Fibroblast of skin of back (primary cell): ENCODE measurements at places on chromosomes 5 and 9.
A peak's percentile ranks its signal among the peaks of the same experiment; 100 is the strongest.

GRCh38 chr9:121304707-121305106 is 36.7 kb downstream of the GSN start:
- DNase-seq, result no peak

- no peak for DNase-seq
These were observed 25.3 kb upstream of the CAMSAP1 start for GRCh38 chr9:135932656-135933055.

DNA sequence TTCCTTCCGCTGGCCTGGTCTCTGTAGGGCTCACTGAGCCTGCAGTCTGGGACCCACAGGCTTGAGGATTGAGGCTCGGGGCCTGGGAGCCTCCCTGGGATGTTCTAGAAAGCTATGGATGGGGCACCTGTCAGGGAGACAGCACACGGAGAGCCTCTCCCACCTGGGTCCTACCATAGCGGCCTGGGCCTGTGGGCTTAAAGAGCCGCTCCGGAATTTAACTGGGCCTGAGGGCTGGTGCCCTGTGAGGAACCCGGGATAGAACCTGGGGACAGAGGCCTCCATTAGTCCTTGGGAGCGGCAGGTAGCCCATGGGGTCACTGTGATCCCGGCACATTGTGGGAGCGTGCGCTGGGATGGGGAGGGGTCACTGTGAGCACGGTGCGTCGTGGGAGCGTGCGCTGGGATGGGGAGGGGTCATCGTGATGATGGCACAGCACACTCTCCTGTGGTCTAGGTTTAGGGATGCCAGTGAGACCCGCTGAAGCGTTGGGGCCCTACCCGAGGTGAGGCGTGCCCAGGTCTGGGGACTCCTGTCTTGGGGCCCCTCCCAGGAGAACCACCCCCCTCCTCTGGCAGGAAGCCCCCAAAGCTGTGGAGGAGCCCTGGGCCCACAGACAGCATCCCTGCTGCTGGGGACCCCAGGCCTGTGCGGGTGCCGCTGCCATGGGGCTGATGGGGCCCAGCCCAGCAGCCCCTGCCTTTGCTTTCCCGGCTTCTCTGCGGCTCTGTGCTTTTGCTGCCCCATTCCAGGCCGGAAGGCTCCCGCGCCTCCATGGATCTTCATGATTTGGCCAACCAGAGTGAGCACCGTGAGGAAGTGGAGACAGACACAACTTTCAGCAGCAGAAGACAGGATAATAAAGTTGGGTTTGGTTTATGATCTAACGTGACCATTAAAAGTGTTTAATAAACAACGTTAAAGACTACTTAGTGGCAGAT is 3.4 kb upstream of the CEP72 start:
- DNase-seq, result no peak

DNA sequence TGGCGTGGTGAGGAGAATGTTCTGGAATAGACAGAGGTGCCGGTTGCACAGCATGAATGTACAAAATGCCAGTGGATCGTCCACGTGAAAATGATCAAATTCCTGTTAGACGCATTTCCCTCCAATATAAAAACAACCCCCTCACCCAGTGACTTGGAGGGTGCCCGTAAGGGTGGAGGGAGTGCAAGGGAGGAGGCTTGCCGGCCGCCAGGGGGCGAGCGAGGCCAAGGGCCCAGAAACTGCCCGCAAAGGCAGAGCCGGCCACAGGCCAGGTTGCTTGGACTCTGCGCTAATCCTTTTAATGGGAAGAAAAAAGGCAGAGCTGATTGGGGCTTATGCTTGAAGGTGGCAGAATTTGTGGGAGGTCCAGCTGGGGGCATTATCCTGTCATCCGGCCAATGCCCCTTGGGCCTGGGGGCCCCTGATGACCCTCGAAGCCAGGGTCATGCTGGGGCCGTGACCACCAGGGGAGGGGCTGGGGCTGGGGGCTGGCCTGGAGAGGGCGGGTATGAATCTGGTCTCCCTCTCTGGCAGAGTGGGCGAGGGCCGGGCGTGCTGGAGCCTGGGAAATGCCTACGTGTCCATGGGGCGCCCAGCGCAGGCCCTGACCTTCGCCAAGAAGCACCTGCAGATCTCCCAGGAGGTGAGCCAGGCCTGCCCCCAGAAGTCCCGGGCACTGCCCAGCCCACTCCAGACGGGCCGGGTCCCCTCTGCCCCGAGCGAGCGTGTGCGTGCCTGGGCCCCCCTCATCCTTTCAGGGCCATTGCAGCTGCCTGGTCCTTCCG is 12.0 kb downstream of the GPSM1 start:
- peak; percentile 36 for DNase-seq
